Left renal pelvis (tissue), 4 donors: ENCODE measurements at places on chromosomes 2 and 18. TPM values are rescaled to one million over a fixed set of nuclear protein-coding genes. Genes with fewer than 3 reads are reported as not detected.

The TMEM200C gene
- polyA plus RNA-seq, result 0.50 TPM

The MAB21L4 gene
- 1.3 TPM for polyA plus RNA-seq

The SLC20A1 gene
- 45.8 TPM for polyA plus RNA-seq

GRCh38 chr2:119028327-119029174 lies 86.6 kb downstream of the MARCO start:
- DNase-seq, result no peak

- DNase-seq, result no peak
These were observed 28.9 kb downstream of the RAB31 start for GRCh38 chr18:9737006-9737405.

GRCh38 chr2:239756031-239756789 lies 268.9 kb downstream of the NDUFA10 start:
- no peak for DNase-seq

DNA sequence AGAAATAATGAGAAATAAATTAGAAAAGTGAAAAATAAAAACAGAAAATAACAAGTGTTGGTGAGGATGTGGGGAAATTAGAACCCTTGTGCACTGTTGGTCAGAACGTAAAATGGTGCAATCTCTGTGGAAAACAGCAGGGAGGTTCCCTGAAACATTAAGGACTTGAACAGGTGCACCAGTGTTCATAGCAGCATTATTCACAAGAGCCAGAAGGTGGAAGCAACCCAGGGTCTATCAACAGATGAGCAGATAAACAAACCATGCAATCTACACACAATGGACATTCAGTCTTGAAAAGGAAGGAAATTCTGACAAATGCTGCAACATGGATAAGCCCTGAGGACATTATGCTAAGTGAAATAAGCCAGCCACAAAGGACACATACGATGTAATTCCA lies 58.2 kb upstream of the TFCP2L1 start:
- DNase-seq, result no peak

DNA sequence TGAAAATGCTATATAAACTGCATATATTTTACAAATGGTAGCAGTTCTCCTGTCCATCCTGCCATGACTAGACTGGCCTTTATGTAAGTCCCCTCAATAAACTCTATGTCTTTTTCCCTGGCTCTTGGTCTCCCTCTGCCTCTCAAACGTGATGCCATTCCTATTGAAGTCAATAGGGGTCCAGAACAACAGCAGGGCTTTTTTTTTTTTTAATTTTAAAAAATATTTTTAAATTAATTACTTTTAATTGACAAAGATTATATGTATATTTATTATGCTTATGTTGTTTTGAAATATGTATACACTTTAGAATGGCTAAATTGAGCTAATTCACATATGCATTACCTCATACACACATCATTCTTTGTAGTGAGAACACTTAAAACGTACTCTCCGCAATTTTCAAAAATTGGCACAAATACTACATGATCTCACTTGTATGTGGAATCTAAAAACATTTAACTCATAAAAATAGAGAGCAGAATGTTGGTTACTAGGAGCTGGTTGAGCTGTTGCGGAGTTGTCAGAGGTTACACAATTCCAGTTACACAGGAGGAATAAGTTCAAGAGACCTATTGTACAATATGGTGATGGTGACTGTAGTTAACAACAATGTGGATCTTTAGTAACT lies 123.1 kb downstream of the LRRTM4 start:
- DNase-seq, result no peak

DNA sequence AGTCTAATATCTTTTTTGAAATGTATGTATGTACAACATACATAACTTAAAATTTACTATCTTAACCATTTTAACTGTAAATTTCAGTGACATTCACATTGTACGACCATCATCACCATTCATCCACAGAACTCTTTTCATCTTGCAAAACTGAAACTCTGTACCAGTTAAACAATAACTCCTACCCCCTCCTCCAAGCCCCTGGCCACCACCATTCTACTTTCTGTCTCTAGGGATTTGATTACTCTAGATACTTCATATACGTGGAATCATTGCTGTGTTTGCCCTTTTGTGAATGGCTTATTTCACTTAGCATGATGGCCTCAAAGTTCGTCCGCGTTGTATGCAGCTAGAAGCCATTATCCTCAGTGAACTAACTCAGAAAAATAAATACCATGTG lies 217.0 kb downstream of the METTL4 start:
- DNase-seq, result no peak
